Activated effector memory CD4-positive, alpha-beta T cell treated with Interleukin-2 at 50 U/mL for 16 hours (primary cell): ENCODE measurements at places on chromosomes 13 and 19.

GRCh38 chr19:917323-918151 is at the start of gene KISS1R:
TSS of gene KISS1R (plus strand) at chr19:917333. CDS start at chr19:917503, 170 bp downstream.
- peak; percentile 36 for DNase-seq

DNA sequence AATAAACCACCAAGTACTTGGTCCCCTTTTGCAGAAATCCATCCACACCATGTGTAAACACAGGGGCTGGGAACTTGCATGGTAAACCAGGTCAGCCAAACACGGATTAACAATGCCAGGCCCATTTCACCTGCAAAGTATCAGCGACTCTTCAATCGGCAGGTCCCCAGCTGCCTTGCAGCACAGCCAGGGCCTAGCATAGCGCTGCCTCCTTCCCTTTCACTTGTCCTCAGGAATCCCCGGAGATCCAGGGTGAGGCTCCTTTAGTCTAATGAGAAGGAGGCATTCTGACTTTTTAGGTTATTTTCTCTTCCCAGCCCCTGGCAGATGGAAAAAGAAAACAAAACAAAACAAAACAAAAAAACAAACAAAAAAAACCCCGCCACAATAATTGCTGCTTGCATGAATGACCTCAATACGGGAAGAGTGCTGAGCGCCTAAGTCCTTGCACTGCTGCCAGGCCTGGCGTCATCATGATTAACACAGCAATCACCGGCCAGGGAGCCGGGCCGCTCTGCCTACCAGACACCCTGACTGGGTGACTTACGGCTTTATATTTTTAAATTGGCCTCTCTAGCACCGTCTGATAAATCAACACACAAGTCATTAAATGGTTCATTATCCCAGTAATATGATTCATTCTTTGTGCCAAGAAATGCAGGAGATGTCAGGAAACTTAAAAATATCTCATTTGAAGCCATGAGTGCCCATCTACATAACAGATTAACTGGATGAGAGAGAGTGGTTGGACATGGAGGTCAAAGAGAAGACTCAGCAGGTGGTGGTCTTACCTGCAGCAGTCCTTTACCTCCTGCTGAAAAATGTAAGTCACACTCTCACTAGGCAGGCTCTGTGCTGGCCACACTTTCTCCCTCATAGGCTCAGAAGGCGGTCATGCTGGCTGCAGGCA is 692.7 kb downstream of the UQCRFS1 start:
- no peak for DNase-seq

- DNase-seq: no peak
Measured at GRCh38 chr19:3723883-3724282, 15.7 kb downstream of the TJP3 start.

DNA sequence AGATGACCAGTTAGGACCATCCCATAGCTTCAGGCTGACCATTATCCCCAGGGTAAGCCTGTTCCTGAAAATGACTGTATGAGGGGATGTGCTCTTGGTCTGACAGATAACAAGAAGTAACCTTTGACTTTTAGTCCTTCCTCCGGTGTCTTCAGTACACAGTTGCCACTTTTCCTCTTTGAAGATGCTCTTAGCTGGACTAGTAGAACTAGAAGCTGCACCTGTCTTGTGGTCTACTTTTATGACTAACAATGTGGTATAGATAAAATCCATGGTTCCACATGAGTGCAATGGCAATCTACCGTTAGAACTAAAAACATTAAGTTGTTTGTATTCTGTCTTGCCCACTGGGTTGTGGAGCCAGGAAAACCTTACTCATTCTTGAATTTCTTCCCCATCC is 5.9 kb upstream of the RUBCNL start:
- no peak for DNase-seq

DNA sequence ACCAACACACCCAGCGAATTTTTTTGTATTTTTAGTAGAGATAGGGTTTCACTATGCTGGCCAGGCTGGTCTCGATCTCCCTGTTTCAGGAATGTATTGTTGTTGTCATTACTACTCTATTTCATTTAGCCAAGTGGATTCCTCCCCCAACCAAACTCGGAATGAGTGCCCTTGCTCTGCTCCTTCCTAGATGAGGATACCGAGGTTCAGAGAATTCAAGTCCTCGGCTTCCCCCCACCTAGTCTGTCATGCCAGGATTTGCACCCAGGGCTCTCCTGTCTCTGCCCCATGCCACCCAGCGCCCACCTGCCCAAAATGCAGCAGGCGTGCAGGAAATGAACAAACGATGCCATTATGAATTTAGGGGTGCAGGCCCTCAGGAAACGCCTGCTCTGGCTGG is 3.5 kb upstream of the SPACA4 start:
- no peak for DNase-seq

- no peak for DNase-seq
Measured at GRCh38 chr19:48484931-48485612, 15.9 kb downstream of the CYTH2 start.

DNA sequence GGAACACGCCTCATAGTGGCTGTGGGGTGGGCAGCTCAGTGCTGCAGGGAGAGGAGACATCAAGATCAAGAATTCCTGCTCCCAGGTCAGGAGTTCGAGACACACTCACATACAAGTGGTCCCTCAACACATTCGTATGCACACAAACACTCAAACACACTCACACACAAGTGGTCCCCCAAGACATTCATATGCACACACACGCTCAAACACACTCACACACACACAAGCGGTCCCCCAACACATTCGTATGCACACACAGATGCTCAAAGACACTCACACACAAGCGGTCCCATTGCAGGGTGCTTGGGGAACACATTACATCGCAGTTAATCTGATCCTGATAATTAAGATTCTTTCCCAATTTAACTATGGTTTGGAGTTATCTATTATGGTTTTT is 28.2 kb downstream of the FCGBP start:
- DNase-seq: no peak

GRCh38 chr19:30908262-30908771 is 440.9 kb downstream of the TSHZ3 start:
- no peak for DNase-seq

- no peak for DNase-seq
Measured at GRCh38 chr13:87677496-87678371, 6.6 kb downstream of the SLITRK5 start.

DNA sequence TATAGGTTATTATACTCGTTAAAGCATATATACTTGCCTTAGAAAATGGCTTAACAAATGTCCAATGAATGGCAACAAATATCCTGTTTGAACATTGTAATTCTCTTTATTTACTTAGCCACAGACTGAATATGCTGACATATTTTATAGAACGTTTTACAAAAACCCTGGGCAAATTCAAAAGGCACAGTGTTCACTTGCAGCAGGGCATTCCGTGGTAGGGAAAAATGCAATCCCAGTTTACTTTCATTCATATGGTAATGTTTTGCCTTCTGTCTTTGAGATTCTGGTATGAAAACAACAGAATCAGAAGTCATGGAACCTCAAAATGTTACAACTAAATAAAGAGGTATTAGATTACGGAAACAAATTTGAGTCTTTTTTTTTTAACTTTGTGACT is 56.2 kb upstream of the MYCBP2 start:
- no peak for DNase-seq

GRCh38 chr19:45901912-45902650 is at the start of gene MYPOP:
TSS of gene MYPOP (minus strand) at chr19:45902613. CDS start at chr19:45901773, 840 bp downstream.
- no peak for DNase-seq

- DNase-seq: no peak
Measured at GRCh38 chr13:73419186-73419585, 360.4 kb downstream of the KLF5 start.

GRCh38 chr19:15113245-15114152 is 6.3 kb downstream of the SYDE1 start:
- DNase-seq: no peak
